ENCODE measurements at places on chromosomes 7 and 10.

DNA sequence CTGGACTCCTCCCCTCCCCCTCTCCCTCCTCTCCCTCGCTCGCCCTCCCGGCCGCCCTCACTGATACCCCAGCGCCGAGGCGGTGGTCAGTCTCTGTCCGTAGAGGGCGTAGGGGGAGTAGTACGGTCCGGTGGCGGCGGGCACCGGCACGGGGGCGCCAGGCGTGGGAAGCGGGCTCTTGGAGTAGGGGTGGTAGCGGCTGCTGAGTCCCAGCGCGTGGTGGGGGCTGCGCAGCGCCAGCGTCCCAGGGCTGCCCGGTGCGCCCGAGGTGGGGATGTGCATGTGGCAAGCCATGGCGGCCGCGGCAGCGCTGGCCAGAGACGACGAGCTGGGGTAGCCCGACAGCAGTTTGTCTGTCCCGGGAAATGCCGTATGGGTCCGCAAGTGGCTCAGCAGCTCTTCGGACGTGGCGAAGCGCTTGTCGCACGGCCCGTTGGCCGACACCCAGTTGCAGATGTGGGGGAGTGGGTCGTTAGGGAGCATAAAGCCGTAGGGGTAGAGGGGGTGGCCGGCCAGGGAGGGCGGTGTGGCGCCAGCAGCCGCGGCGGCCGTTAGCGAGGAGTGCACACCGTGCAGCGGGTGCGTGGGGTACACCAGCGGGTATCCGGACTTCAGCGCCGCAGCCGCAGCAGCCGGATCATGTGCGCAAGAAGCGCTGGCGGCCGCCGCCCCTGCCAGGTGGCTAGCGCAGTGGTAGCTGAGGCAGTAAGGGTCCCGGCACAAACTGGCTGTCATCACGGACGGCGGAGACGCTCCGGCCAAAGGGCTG, 2.7 kb downstream of the ZNF503 start:
- no peak for DNase-seq

DNA sequence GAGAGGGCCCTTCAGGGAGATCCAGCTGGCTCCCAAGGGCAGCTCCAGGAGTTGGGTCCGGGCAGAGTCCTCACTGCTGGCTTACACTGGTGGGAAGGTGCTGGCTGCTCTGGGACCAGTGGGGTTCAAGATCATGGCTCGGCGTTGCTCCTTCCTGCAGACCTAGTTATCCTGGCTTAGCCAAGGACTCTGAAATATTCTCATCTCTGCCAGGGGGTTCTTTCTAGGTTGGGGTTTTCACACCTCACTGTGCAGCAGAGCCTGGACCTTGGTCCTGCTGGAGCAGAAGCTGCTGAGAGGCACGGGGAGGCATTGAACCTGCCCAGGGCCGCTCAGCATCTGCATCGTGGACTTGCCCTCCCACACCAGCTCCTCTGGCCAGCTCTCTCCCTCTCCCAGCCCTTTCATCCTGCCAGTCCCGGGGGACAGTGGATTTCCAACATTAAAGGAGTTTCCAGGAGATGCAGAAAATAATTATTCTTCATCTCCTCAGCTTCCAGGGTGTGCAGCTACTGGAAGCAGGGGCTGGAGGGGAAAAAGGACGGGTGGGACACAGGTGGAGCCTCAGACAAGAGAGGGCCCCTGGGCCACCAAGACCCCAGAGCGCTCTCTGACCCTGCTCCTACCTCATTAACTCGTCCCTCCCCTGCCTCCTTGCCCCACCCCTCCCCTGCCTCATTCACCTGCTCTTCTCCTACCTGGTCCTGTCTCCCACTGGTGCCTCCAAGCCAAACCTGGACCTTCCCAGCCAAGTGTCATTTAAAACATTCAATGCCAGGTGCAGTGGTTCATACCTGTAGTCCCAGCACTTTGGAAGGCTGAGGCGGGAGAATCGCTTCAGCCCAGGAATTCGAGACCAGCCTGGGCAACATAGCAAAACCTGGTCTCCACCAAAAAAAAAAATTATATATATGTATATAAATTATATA, 42.5 kb downstream of the JAKMIP3 start:
- no peak for DNase-seq

DNA sequence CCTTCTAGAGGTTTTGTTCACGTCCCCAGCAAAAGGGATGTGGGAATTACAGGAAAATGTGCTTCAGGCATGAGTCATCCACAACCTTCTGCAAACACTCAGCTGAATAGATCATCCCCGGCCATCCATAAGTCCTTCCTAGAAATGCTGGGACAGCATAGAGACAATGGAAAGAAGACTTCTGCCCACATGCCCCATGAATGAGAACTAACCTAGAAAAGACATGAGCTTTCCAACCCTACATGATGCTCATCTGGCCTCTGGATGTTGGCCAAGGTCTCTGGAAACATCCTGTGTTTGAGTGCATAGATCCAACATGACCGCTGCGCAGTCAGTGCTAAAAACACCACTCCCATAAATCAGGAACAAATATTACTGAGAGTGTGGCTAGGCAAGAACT, 277.5 kb downstream of the PLXNA4 start:
- no peak for DNase-seq

GRCh38 chr7:26686448-26686981, 177.9 kb downstream of the SKAP2 start:
- DNase-seq = peak; percentile 78

DNA sequence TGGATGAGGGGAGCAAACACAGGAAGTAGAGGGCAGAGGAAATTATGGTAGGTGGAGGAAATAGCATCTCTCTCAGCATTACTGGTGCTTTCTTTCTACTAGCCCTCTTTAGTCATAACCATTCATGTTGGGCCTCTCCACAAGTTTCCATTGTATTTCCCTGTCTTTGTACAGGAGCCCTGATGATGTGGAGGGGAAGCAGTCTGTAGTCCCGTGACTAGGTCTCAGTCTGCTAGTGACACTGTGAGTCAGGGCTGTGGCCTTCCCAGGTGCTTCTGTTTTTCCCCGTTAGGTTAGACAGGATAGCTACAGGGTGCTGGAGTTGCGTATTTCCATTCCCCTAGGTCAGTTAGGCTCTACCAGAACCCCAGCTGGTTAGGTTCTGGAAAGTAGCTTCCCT, 82.9 kb upstream of the NAMPT start:
- no peak for DNase-seq

DNA sequence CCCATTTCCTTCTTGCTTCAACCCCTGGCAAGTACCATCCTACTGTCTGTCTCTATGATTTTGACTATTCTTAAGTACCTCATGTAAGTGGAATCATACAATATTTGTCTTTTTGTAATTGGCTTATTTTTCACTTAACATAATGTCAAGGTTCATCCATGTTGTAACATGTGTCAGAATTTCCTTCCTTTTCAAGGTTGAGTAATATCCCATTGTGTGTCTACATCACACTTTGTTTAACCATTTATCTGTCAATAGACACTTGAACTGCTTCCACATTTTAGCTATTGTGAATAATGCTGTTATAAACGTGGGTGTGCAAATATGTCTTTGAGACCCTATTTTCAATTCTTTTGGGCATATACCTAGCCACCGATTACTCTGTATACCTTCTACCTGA, 14.0 kb upstream of the CDK14 start:
- no peak for DNase-seq

DNA sequence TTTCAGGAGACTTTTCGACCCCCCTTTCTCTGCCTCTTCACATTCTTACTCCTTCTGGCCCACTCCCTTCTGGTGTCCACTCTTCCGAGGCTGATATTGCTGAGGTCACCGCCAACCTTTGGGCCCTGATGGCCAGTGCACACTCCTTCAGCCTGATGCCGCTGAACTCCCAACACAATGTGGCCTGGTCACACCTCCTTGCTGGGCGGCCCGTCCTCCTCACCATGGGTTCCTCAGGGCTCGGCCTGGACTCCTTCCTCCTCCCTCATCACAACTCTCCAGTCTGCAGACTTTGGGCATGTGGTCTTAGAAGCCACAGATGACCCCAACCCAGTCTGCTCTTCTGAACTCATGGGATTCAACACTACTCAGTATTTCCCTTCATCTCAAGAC, 583.0 kb upstream of the MGMT start:
- DNase-seq = no peak

GRCh38 chr7:117095055-117095454, 141.8 kb downstream of the ST7 start:
- no peak for DNase-seq

GRCh38 chr7:116443646-116444045, 55.9 kb upstream of the CAV2 start:
- DNase-seq = no peak

- no peak for DNase-seq
Observed at GRCh38 chr7:158814637-158815036, 14.7 kb downstream of the ESYT2 start.

GRCh38 chr10:59980356-59980755, 74.0 kb upstream of the CCDC6 start:
- DNase-seq = no peak

- peak; percentile 31 for DNase-seq
Observed at GRCh38 chr10:17510242-17510908, 56.0 kb upstream of the ST8SIA6 start.

DNA sequence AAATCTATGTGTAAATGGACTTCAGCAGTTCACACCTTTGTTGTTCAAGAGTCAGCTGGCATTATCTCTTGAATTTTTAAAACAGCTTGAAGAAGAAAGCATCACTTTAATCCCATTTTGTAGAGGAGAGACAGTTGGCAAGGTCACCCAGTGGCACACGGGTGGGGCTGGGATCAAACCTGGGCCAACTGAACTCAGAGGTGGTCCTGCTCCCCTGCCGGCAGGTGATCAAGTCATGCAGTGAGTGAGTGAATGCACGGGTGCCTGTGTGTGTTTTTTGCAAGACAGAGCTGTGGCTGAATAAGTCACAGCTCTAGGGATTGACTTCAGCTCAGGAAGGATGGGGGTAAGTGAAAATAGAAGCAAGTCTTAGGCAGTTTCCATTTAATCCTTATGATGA, 9.5 kb downstream of the GHRHR start:
- DNase-seq = no peak

DNA sequence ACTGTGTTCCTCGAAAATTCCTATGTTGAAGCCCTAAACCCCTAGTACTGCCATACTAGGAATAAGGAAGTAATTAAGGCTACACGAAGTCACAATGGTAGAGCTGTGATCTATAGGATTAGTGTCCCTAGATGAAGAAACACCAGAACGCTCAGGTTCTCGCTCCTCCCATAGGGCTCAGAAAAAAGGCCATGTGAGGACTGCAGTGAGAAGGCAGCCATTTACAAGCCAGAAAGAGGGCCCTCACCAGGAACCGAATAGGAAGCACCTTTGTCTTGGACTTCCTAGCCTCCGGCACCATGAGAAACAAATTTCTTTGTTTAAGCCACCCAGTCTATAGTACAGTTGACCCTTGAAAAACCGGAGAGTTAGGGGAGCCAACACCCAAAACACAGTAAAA, 46.2 kb downstream of the CACUL1 start:
- DNase-seq = no peak

DNA sequence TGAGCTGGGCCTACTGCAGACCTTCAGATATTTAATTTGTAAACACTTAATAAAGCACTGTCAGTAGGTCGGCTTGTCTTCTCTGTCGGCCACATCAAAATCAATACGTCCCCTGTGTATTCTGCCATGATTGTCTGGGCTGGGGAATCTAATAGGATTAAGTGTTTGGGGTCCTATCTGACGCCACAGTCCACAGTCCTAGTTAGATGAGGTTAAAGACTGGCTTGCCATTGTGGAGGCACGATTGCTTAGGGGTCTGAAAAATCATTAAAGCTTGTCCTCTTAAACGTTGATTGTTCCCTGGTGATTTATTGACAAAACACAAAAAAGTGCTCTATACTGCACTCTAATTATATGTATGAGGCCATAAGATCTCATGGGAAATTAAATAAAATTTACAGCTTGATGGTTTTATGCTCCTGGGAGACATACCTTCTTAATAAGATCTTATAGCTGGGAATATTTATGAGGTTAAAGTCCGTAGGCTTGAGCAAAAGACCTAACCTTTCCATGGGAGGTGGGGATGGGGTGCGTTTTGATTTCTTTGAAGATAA, 650.3 kb upstream of the GALNT17 start:
- DNase-seq = no peak

DNA sequence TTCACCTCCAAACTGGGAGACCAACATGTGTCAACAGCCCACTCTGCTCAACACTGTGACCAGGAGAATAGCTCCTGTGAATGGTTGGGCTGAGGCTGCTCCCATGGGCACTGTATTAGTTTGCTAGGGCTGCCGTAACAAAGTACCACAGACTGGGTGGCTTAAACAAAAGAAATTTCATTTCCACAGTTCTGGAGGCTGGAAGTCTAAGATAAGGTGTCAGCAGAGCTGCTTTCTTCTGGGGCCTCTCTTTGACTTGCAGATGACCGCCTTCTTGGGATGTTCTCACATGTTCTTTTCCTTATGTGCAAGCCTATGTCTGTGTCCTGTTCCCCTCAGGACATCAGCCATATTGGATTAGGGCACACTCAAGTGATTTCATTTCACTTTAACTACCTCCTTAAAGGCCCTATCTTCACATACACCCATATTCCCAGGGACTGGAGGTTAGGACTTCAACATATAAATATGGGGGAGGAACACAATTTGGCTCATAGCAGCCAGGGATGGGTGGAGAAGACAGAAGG, 90.3 kb downstream of the CPED1 start:
- DNase-seq = no peak

DNA sequence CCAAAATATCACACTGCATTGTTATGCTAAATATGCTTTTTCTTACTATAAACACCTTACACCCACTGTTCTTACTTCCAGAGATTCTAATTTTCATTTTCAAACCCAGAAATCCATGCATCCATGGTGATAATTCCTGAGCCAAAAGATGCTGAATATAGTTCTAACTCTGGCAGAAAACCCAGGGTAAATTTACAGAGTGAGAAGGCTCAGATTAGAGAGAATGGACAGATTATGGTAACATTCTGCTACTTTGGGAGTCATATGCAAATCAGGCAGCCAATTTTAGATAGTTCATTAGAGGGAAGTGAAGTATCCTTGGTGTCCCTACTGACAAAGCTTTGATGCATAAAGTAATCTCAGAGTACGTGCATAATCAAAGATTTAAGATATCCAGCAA, 15.4 kb upstream of the CTTNBP2 start:
- no peak for DNase-seq

DNA sequence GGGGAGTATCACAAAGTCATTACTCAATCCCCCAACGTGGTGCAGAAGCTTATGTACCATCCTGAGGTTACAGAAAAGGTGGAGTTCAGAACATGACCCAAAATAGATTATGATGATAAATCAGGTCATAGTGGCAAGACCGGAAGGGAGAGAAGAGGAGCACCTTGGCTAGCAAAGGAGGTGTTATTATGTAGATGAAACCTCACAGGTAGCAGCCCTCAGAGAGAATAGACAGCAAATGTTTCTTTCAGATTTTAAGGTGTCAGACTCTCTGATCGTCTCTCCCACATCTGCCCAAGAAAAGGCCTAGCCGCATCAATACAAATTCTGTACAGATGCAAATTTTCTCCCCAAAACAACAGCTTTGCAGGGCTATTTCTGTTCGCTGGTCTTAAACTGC, 88.3 kb upstream of the SEMA3D start:
- DNase-seq = no peak

Measured in KG1 (cell line).